Activated CD4-positive, CD25-positive, alpha-beta regulatory T cell treated with anti-CD3 and anti-CD28 coated beads, Interleukin-2, amount 50 U/mL, for 24 hours (primary cell): ENCODE measurements at places on chromosomes 2 and 18.

DNA sequence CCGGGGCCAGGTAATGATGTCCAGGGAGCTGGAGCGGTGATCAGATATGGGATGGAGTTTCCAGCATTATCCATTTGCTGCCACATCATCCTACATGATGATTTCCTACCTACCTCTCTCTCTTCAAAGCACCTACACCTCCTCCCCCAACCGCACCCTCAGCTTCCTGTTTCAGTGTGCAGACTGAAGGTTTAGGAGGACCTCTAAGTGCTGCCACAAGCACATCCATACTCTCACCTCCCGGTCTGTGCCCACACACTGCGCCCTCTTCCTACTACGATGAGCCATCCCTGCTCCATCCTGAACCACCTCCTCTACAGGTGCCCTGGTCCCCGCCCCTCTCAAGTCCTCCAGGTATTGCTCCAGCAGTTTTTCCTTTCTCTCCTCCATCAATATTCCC lies 123.7 kb downstream of the ALPK2 start:
- ATAC-seq: peak; percentile 36

DNA sequence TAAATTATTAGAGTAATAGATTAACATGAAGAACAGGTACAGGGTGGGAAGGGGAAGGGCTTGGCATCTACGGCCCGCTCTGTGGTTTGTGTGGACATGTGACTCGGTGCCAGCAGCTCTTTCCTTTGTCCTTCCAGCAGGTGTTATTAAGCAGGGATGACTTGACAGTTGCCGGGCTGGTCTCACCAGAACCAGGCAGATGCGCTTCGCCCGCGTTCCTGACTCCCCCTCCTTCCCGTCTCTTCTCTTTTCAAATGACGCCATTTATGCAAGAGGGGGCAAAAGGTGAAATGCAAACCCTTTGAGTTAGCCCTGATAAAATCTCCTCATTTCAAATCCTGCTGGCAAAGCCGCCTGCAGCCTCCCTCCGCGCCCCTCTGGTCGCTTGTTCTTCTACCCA lies 38.9 kb upstream of the MGAT4A start:
- ATAC-seq: no peak

DNA sequence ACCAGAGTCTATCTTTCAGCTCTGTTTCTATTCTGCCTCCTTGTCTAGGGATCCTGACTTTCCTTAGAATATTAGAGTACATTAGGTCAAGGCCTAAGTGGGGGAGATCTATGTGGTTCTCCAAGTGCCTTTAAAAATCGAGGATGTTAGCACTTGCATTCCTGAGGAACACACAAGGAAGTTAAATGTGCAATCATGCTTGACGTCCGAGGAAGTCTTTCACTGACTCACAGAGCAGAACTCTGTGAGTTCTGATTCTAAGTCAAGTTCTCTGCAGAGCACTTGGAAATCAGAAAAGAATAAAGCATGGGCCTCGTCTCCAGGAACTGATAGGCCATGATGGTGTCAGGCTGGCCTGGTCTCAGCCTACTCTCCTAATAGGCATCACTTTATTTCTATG lies 17.2 kb downstream of the FHOD3 start:
- no peak for ATAC-seq

- ATAC-seq: no peak
Observed at GRCh38 chr2:200225951-200226350, 80.5 kb upstream of the SPATS2L start.

GRCh38 chr18:3466872-3467271 lies 16.9 kb downstream of the TGIF1 start:
- no peak for ATAC-seq

GRCh38 chr2:27878825-27879224 lies 11.4 kb downstream of the RBKS start:
- no peak for ATAC-seq

- ATAC-seq: no peak
Observed at GRCh38 chr2:55309446-55309845, 40.4 kb upstream of the MTIF2 start.
